ENCODE measurements at places on chromosomes 12 and 14.

GRCh38 chr12:128068211-128068610, 198.8 kb upstream of the TMEM132C start:
- no peak for DNase-seq

DNA sequence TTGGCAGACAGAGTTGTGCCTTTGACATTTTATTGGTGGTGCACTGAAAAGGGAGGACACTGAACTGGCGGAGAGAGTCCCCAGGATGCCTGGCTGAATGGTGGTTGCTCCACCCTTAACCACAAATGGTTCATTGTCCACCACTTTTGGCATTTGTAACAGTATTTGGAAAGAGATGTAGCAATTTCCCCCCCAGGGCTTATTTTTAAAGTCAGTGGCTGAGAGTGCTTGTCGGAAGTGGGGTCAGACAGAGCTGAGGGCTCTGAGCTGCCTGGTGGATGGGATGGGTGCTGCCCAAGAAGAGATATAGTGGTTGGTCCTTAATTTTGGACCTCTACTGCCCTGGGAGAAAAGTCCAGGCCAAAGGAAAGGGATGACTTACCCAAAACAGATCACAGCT, 31.5 kb upstream of the FGF6 start:
- no peak for DNase-seq

- no peak for DNase-seq
Observed at GRCh38 chr14:68389943-68390342, 402.9 kb downstream of the ZFP36L1 start.

- no peak for DNase-seq
Observed at GRCh38 chr12:6204533-6205143, 4.4 kb downstream of the CD9 start.

DNA sequence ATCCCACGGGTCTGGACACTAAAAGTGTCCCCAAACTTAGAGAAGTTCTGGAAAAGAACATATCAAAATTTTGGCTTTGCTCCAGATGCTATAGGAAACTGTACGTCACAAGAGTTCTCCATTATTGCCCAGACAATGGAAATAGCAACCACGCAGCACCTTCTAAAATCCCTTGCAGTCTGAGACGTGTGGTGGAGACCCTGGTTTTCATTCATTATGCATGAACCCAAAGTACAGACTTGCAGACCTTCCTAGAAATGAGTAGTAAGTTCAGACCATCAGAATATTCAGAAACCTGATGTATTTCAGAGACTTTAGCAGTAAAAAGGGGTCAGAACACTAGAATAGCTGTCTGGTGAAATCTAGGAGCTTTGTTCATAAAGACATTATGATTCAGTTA, 50.0 kb upstream of the BCL2L14 start:
- DNase-seq = no peak

GRCh38 chr14:103361867-103362266, 23.3 kb upstream of the MARK3 start:
- DNase-seq = no peak

DNA sequence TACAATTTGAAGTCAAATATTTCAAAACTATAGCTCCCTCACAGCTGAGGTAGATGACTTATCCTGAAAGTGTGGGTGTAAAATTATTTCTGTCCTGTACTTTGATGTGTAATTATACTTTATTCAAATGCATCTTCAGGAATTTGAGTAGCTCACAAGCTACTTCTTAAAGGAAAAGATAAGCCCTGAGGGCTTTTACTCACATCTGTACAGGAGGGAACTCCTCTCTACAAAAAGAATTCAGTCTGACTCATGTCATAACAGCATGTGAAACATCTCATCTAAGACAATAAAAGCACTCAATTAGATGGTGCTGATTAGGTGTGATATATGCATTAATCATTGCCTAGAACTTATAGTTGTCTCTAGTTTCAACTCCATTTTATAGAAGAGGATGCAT, 452.0 kb downstream of the PRKD1 start:
- DNase-seq = no peak

GRCh38 chr14:85254711-85255110, 275.2 kb upstream of the FLRT2 start:
- DNase-seq = no peak

GRCh38 chr14:93903342-93904184, 23.6 kb upstream of the FAM181A start:
- no peak for DNase-seq

GRCh38 chr14:95320078-95320895, 579 bp upstream of the CLMN start:
- DNase-seq = no peak

GRCh38 chr12:12384571-12385340, 27.9 kb downstream of the BORCS5 start:
- peak; percentile 23 for DNase-seq

DNA sequence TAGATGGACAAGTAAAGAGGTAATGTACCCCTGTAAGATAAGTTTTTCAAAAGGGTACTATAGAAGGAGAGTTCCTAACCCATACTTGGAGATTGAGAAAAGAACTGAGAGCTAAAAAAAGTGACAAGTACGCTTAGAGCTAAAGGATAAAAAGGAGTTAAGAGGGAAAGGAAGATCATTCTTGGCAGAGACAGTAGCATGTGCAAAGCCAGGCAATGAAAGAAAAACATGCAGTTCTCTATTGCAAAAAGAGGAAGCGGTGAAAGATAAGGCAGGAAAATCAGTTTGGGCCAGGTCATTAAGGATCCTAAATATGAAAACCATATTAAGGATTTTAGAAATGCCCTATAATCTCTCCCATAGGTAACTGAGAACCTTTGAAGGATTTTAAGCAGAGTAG, 500.4 kb upstream of the GARIN6 start:
- no peak for DNase-seq

DNA sequence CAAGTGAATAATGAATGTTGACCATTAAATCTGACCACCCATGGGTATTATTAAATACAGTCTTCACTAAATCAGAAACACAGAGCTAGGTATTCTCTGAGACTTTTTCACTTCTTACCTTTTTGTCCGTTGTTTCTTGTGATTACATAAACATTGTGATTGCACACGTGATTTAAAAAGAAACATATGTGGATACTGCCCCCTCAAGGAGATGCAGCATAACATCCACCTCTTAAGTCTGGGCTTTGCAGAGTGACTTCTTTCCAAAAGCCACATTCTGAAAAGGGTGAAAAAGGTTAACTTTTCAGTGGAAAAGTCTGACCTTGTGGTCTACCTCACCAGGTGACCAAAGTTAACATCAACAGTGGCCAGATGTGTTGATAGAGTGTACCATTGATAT, 185.5 kb upstream of the FAR2 start:
- DNase-seq = no peak

GRCh38 chr14:64012720-64013119, 159.9 kb downstream of the SYNE2 start:
- no peak for DNase-seq

GRCh38 chr14:103509864-103510723, 12.5 kb downstream of the CKB start:
- DNase-seq = no peak

GRCh38 chr12:50569876-50570275, 65.1 kb downstream of the DIP2B start:
- DNase-seq = no peak

GRCh38 chr14:80956922-80957321, 1.5 kb downstream of the TSHR start:
- DNase-seq = no peak

GRCh38 chr14:59688224-59689170, 111.9 kb upstream of the CCDC175 start:
- DNase-seq = no peak

GRCh38 chr14:97791906-97792305, 994.7 kb downstream of the VRK1 start:
- no peak for DNase-seq

- DNase-seq = no peak
Observed at GRCh38 chr14:74472601-74473000, 20.5 kb downstream of the NPC2 start.

- no peak for DNase-seq
Observed at GRCh38 chr12:77122236-77122635, 56.9 kb upstream of the E2F7 start.

DNA sequence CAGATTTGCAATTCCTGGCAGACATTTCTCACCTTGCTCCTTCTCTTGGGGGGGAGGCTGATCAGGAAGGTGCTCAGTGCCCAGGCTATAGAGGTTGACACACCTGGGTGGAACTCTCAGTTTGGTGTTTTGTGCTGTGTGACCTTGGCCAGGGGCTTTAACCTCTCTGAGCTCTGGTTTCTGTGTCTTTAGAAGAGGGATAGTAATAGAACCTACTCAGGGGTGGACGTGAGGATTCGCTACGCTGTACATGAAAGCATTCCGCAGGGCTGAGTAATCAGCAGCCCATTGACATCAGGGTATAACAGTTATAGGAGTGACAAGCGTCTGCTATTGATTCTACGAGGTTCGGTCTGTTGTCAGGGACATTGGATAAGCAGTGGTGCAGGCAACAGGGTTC, 98.1 kb downstream of the PHETA1 start:
- no peak for DNase-seq

DNA sequence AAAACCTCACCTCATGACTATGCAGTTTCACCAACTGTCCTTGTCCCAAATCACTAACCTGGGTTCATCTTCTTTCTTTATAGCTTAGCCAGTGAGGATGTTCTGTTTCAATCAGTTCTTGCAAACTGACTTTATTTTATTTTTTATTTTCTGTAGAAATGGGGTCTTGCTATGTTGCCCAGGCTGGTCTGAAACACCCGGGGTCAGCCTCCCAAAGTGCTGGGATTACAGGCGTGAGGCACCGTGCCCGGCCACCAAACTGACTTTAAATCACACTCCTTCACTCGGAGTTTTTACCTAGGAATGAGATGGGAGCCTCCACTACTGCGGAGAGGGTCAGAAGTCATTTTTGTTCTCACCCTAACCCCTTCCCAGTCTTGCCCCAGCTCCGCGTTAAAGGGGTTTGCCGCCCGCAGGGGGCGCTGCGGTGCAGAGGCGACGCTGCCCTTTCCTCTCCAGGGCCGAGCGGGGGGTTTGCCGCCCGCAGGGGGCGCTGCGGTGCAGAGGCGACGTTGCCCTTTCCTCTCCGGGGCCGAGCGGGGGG, 7.0 kb upstream of the B4GALNT3 start:
- DNase-seq = no peak

DNA sequence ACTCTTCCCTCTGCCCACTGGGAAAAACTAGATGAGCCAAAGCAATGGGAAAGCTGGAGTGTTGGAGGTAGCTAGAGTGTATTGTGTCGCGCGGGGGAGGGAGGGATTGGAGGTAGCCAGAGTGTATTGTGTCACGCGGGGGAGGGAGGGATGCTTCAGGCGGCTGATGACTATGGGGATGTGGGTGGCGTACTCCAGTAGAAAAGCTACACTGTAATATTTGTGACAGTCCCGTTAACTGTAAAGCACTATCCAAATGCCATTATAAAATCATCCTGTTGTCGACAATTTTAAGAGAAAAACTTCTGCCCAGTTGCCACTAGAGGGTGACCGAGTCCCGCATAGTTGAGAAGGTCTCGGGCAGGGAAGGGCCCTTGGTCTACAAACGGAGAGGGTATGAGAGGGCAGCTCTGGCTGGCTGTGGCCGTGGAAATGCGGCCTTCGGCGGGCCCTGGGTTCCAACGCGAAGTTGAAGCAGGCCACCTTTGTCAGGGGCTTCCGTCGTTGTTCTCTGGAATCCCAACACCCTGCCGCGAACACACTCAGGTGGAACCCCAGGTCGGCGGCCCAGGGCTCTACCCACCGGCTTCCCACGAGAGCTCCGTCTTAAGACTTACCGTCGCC, 15.1 kb upstream of the PLEK2 start:
- DNase-seq = peak; percentile 51

- DNase-seq = no peak
Observed at GRCh38 chr12:110247340-110248095, 33.5 kb upstream of the ATP2A2 start.

DNA sequence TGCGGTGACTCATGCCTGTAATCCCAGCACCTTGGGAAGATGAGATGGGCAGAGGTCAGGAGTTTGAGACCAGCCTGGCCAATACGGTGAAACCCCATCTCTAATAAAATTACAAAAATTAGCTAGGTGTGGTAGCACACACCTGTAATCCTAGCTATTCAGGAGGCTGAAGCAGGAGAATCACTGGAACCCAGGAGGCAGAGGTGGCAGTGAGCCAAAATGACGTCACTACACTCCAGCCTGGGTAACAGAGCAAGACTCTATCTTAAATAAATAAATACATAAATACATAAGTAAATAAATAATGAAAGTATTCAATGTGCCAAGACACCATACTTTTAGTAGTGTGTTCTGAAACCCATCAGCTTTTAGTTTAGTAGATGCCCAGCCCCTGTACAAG, 308.1 kb upstream of the FLRT2 start:
- no peak for DNase-seq

- peak; percentile 59 for DNase-seq
Observed at GRCh38 chr12:55830601-55831446, 1.4 kb upstream of the DNAJC14 start.

GRCh38 chr12:114368685-114369452, 37.1 kb downstream of the TBX5 start:
- DNase-seq = no peak

DNA sequence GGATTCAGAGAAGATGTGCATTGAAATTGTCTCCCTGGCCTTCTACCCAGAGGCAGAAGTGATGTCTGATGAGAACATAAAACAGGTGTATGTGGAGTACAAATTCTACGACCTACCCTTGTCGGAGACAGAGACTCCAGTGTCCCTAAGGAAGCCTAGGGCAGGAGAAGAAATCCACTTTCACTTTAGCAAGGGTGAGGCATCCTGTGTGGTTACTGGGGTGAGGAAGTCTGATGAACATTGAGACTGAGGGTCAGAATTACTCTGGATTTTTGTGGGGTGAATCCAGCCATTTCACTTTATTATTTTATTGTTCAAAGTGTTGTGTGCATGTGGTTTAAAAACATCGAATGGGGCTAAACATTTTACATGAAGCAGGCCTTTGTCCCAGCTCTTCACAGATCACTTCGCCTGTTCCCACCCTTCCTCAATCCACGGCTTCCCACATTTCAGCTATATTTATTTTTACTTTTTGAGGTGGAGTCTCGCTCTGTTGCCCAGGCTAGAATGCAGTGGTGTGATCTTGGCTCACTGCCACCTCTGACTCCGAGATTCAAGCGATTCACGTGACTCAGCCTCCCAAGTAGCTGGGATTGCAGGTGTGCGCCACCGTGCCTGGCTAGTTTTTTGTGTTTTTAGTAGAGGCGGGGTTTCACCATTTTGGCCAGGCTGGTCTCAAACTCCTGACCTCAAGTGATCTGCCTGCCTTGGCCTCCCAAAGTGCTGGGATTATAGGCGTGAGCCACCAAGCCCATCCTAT, 40.6 kb downstream of the SUPT16H start:
- no peak for DNase-seq

GRCh38 chr14:100121643-100122480, 37.6 kb downstream of the DEGS2 start:
- DNase-seq = no peak

DNA sequence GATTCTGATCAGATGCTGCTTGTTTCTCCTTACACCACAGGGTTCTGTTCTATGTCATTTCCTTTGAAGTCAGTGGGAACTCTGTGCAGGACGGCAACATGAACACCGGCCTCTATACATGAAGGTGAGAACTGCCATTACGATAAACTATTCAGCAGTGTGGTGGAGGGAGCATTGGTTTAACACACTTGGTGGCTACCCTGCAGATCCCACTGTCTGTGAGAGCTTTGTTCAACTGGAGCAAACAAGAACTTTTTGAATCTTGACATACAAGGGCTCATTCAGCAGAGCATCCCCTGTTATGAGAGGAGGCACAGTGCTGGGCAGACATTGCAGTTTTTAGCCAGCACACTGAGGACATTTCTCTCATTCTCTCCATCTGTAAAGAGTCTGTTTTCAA, 10.7 kb upstream of the FRS2 start:
- no peak for DNase-seq

GRCh38 chr12:89962648-89963047, 254.0 kb upstream of the ATP2B1 start:
- no peak for DNase-seq

Data from stimulated activated CD8-positive, alpha-beta memory T cell treated with anti-CD3 and anti-CD28 coated beads, Interleukin-7, amount 100 ng/mL, for 4 hours (primary cell).